ENCODE measurements at places on chromosomes 16 and 17. TPM values are rescaled to one million over a fixed set of nuclear protein-coding genes. Genes with fewer than 3 reads are reported as not detected.

DNA sequence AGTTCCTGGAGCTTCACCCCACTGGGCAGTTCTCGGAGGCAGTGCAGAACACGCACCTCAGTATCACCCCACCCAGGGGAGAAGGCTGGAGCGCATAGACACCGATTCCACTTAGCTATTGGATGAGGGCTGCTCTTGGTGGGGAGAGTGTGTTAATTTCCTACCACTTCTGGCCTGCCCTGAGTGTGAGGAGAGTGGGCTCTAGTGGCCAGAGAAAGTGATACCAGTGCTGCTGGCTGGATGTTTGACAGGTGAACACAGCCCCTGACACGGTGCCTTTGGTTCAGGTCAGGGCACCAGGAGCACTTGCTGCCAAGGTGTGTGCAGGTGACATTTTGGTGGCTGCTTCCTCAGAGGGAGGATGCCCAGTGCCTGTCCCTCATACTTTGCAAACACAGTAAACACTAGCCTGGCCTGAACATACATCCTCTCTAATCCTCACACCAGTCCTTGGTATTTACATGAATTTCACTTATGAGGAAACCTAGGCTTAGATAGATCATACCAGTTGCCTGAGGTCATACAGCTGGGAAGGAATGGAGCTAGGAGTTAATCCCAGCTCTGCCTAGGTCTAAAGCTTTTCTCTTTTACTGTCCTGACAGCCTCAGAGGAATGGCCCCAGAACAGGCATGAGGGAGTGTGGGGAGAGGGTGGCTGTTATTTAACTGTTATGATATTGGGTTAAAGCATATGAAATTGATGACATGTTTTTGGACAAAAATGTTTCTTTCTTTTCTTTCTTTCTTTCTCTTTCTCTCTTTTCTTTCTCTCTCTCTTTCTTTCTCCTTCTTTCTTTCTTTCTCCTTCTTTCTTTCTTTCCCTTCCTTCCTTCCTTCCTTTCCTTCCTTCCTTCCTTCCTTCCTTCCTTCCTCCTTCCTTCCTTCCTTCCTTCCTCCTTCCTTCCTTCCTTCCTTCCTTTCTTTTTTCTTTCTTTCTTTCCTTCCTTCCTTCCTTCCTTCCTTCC is 21.0 kb upstream of the ITGAX start:
- peak; percentile 9 for DNase-seq

- DNase-seq: peak; percentile 51
Observed at GRCh38 chr16:31451681-31452351, 7.5 kb upstream of the ARMC5 start.

DNA sequence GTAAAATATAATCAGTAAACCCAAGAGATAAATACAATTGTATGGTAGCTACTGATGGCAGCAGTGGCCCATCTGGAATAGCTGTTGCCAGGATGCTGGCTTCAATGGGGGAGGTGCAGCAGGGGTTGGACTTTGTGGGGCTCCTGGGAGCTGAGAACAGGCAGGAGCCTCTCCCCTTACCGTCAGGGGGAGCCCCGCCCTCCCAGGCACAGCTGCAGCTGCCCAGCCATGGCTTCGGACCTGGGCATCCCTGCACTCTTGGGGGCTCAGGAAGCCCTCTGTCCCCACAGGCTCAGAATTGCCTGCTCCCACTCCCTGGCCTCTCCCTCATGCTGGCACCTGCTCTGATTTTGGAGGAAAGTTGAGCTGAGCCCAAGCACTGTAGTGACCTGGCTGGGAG is 741.1 kb downstream of the CDH11 start:
- no peak for DNase-seq

- no peak for DNase-seq
Observed at GRCh38 chr17:63440770-63441335, 5.3 kb downstream of the CYB561 start.

GRCh38 chr17:43125133-43125966 is at the start of gene BRCA1:
Gene BRCA1, minus strand, starts transcription at chr17:43125364. Its CDS starts 1,268 bp downstream, at chr17:43124096.
- peak; percentile 99 for DNase-seq

- no peak for DNase-seq
Observed at GRCh38 chr17:57377094-57377493, 120.8 kb downstream of the MSI2 start.

The TELO2 gene
- total RNA-seq: 23.5 TPM

The ANKRD40CL gene
- not detected for total RNA-seq

DNA sequence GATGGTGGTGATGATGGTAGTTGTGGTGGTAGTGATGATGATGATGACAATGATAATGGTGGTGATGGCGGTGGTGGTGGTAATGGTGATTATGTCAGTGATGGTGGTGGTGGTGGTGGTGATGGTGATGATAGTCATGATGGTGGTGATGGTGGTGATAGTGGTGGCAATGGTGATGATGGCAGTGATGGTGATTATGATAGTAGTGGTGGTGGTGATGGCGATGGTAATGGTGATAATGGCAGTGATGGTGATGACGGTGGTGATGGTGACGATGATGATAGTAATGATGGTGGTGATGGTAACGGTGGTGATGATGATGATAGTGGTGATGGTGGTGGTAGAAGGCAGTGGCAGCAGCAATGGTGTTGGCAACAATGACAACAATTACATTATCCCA is 55.3 kb downstream of the RBFOX3 start:
- DNase-seq: no peak

The CCL1 gene
- not detected for total RNA-seq

The TNFRSF17 gene
- not detected for total RNA-seq

The GPR179 gene
- under 0.01 TPM for total RNA-seq

The MYH10 gene
- 404 TPM for total RNA-seq

- DNase-seq: no peak
Observed at GRCh38 chr17:56934280-56934679, 20.4 kb upstream of the TRIM25 start.

DNA sequence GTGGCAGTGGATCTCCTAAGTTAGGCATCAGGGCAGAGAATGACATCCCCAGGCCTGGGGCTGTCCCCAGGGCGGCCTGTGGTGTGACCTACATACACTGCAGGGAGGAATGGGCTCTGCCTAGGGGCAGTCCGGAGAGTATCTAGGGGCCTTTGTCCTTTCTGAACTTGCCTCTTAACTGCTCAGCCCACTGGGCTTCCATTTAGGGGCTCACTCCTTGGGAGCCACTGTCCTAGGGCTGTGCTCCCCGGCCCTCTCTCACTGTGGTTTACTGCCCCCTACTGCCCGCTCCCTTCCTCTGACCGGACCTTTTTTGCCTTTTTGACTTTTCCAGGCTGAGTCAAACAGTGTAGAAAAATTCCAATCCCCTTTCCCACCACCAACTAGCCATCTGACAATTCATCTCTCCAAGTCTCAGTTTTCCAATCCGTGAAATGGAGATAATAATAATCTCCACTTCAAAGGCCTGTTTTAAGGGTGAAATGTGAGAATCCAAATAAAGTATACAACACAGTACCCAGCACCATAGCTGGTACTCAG is 66.8 kb downstream of the DNAH3 start:
- DNase-seq: peak; percentile 70

DNA sequence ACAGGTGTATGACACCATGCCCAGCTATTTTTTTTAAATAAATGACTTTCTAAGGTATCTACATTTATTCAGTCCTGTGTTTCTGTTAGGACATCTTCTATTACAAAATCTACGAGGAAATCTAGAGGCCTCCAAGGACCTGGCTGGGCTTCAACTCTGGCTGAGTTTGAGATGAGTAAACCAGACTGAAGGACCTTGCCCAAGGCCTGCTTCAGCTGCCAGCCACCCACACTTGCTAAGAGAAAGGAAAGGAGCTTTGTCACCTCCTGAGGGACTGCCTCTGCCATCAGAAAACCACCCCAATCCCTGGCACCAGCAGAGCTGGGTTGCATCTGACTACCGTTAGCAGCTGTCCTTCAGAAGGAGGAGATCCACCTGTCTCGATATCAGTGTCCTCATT is 1.3 kb upstream of the MYO1D start:
- DNase-seq: peak; percentile 65

The GAST gene
- not detected for total RNA-seq

- no peak for DNase-seq
Observed at GRCh38 chr17:34076743-34077631, 178.1 kb upstream of the CCL2 start.

DNA sequence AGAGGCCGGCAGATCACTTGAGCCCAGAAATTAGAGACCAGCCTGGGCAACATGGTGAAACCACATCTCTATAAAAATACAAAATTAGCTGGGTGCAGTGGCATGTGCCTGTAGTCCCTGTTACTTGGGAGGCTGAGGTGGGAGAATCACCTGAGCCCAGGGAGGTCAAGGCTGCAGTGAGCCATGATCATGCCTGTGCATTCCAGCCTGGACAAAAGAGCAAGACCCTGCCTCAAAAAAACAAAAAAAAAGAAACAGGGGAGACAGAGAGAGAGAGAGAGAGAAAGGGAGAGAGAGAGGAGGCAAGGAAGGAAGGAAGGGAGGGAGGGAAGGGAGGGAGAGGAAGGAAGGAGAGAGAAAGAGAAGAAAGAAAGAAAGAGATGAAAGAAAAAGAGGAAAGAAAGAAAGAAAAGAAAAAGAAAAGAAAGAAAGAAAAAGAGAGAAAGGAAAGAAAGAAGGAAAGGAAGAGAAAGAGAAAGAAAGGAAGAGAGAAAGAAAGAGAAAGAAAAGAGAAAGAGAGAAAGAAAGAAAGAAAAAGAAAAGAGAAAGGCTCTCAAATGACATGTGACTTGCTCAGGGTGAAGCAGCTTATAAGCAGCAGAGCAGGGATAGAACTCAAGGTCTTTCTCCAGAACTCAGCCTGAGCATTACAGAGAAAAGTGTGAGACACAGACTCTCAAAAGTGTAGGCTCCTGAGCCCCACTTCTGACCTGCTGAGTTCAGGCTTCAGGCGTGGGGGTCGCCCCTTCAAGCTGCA is 15.5 kb downstream of the CX3CL1 start:
- DNase-seq: no peak

- no peak for DNase-seq
Observed at GRCh38 chr16:12498077-12498476, 305.6 kb downstream of the CPPED1 start.

The MYH8 gene
- total RNA-seq: not detected

GRCh38 chr17:61757168-61757567 is 106.2 kb downstream of the BRIP1 start:
- no peak for DNase-seq

The NGFR gene
- not detected for total RNA-seq

- DNase-seq: no peak
Observed at GRCh38 chr17:76086384-76086783, 7.4 kb downstream of the ZACN start.

GRCh38 chr16:23999663-24000062 is 163.9 kb downstream of the PRKCB start:
- DNase-seq: no peak

GRCh38 chr17:77140878-77141767 is at the start of gene SEC14L1:
Gene SEC14L1, plus strand, starts transcription at chr17:77140969. Its CDS starts 2,628 bp downstream, at chr17:77143597.
- peak; percentile 44 for DNase-seq

The KCNJ12 gene
- total RNA-seq: 1.7 TPM

GRCh38 chr16:79571065-79571902 is 29.3 kb downstream of the MAF start:
- no peak for DNase-seq

The C16orf54 gene
- total RNA-seq: not detected

GRCh38 chr17:29562615-29563014 is 4.2 kb downstream of the ABHD15 start:
- no peak for DNase-seq

- DNase-seq: peak; percentile 73
Observed at GRCh38 chr16:89909777-89910716, 8.6 kb upstream of the MC1R start.

The TNS4 gene
- total RNA-seq: not detected

The MPV17L gene
- 1.1 TPM for total RNA-seq

DNA sequence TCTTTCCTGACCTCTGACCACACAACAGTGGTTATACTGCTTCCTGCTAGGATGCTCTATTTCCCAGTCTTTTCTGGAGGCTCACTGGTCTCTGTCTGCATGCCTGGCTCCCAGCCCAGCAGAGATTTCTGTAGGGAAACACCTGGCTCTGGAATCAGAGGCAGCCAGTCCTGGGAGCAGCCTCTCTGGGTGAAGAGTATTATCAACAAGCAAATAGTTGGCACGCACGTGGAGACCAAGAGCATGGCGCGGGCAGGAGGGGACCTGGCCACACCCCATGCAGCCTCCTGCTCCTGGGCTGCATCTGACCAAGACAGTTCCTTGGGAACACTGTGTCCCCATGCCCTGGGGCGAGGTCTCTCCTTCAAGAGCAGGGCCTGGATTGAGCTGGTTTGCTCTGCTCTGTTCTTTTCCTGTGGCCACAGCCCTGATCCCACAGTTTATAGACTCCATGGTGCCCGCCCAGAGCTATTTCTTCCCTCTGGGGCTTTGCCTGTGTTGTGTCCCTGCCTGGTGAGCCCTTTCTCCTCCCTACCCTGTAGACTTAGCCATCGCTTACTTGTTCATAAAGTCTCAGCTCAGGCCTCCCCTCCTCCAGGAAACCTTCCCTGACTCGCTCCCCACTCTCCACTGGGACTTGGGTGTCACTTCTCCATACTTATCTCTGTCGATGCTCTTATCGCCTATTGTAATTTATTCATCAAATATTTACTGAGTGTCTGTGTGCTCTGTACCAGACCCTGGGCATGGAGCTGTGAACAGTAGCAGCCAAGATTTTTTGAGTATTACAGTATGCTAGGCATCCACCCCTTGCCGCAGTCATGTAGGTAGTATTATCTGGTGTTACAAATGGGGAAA is 60.6 kb downstream of the SCNN1B start:
- DNase-seq: no peak

Data from fibroblast of the aortic adventitia (primary cell).